ENCODE measurements at places on chromosomes 6 and 20.

GRCh38 chr6:151652325-151652724 lies 155.2 kb upstream of the ESR1 start:
- DNase-seq, result no peak

- DNase-seq, result no peak
These were observed 63.7 kb downstream of the PHACTR2 start for GRCh38 chr6:143741480-143741879.

DNA sequence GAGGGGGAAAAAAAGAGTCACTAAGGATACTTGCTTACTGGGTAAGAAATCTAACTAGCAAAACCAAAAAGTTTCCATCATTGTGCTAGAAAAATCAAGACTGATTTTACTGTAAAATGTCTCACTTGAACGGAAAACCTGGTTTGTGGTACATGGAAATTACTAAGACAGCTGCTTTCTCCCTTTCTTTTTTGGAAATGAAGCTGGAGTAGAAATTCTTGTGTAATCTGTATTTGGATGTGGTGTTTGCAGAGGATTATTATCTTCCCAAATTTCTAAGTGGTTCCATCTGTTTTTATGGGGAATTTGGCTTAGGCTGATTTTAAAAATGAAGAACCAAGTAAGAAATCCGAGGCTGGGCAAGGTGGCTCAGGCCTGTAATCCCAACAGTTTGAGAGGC lies 20.4 kb downstream of the EPB41L2 start:
- DNase-seq, result no peak

GRCh38 chr20:59645761-59646171 lies 41.4 kb downstream of the PHACTR3 start:
- no peak for DNase-seq

DNA sequence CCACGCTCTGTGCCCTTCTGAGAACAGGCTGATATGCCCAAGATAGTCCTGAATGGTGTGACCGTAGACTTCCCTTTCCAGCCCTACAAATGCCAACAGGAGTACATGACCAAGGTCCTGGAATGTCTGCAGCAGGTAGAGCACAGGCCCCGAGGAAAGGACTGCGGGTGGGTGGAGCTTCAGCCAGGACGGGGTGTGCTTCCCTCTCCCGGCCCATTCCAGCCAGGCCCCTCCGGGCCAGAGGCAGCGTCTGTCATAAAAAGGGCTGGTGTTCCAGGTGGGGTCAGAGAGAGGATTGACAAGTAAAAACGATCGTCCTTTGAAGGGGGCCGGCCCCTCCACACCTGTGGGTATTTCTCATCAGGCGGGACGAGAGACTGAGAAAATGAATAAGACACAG lies 1.3 kb downstream of the RTEL1 start:
- no peak for DNase-seq

DNA sequence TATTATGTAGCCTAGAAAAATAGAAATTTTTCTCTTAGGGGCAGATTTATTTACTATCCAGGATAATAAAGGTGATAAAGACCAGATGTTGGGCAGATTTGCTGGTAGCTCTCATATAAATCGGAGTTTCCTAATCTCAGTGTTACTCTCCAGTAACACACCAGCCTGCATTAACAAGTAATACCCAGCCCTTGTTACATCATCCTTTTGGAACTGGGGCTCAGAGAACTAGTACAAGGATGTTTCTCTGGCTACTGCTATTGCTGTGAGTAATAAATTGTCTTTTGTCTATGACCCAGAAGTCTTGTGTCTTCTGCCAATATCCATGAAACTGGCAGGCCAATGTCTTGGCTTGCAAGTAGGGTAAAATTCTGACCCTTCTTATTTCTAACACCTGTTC lies 16.8 kb downstream of the TPD52L1 start:
- DNase-seq, result no peak

DNA sequence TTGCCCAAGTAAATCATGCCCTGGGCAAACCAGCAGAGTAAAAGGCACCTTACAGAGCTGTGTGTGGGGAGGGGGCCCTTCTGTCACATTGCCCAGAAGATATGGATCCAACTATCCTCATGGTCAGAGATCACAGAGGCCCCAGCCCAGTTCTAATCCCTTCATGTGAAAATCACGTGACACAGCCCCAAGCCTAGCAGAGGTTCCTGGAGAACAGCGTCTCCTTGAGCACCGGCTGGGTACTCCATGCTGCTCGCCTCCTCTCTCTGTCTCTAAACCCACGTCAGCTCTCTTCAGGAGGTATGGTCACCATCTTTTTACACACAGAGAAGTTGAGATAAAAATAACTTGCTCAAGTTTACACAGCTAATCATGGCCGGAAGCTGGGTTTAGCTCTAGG lies 230.2 kb downstream of the ANKRD60 start:
- DNase-seq, result no peak

GRCh38 chr20:32792316-32792715 lies 27.4 kb upstream of the MAPRE1 start:
- peak; percentile 22 for DNase-seq

GRCh38 chr6:141744971-141745370 lies 387.8 kb upstream of the GJE1 start:
- DNase-seq, result no peak

GRCh38 chr6:139323511-139324300 lies 31.9 kb upstream of the TXLNB start:
- DNase-seq, result peak; percentile 88

DNA sequence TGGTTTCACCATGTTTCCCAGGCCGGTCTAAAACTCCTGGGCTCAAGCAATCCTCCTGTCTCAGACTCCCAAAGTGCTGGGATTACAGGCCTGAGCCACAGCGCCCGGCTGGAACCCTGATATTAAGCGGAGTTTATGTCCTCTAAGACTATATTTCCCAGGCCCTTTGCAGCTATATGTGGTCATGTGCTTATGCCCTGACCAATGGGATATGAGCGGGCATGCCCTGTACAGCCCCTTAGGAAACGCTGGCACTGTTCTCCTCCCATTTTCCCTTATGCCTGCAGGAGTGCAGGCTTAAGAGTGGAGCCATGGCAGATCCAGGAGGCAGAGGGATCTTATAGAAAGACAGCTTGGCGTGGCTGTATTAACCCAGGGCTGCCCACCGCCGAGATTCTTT lies 29.9 kb downstream of the RSPO4 start:
- DNase-seq, result no peak

DNA sequence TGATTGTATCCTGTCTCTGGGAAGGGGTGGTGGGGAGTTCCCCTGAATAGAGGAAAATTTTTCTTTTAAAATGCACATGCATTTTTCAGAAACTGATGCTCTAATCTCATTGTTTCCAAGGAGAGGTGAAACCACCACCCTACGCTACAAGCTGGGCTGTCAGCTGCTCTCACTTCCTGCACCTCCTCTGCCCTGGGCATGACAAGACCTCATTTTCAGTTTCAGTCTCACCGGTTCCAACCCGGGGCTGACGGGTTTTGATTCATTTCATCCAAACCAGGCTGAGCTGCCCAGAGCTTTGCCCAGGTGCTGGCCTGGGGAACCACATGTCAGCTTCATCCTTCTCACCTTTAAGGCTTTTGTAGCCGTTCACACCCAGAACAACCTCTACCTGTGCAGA lies 99.7 kb downstream of the EYA2 start:
- peak; percentile 23 for DNase-seq

GRCh38 chr6:68473433-68474210 lies 161.5 kb upstream of the ADGRB3 start:
- no peak for DNase-seq

GRCh38 chr20:38441916-38442315 lies 6.8 kb upstream of the SNHG17 start:
- no peak for DNase-seq

DNA sequence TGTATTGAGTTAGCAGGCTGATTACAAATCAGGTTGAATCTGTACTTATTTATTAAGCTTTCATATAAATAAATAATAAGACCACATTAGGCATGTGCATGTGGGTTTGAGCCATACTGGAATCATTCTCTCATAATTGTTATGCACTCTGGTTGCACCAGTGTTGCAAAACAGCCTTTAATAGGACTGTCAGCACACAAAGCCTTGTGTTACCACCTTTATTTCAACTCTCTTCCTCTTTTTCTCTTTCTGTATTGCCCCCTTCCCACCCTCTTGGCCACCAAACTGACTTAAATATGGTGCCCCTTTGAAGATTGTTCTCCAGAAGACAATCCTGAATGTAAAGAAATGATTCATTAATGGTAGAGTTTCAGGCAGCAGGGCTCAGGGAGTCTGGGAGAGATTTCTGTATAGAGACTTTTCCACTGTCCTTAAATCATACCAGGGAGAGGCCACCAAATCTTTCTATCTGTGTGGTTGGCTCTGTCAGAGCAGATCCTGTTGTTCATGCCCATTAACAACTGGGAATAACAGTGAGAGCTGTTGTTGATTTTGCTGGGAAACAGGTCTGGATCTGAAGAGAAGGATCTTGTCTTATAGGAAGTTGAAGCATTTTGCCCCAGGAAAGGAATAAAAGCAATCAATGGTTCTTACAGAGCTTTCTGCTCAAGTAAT lies 131.6 kb upstream of the SOX4 start:
- no peak for DNase-seq

GRCh38 chr6:63565058-63565726 lies 7.1 kb upstream of the LOC128125822 start:
- DNase-seq, result no peak

- no peak for DNase-seq
These were observed 35.7 kb upstream of the VEGFA start for GRCh38 chr6:43734294-43734665.

DNA sequence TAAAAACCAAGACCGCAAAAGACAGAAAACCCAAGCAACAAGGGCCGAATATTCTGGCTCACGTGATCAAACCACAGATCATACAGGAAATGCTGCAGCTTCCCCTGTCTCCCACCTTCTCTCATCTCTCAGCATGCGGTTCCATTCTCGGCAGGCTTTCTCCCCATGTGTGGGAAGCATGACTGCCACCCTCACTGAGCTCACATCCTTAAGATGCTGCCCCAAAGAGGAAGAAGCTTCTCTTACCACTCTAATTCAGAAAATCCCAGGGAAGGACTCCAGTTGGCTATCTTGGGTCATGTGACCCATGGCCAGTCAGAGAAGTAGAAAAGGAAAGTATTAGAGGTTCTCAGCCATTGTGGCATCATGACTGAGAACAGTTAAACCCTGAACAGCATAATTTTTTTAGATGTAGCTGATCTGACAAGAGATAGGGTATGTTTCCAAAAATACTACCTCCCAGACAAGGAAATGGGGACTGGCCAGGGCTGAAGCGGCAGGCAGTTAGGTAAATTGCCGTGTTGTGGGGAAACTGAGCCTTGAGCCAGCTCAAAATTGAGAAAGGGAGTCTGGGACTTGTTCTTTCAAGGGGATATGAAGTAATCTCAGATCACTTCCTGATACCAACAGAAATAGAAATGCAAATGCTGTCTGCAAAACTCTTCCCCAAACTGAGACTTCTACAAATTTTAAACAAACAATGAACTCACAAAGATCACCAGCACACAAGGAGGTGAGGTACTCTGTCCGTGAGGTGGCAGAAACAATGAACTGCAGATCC lies 37.1 kb upstream of the GRM4 start:
- DNase-seq, result peak; percentile 83

- DNase-seq, result no peak
These were observed 37.9 kb downstream of the ATXN1 start for GRCh38 chr6:16723402-16723801.

GRCh38 chr6:38004908-38005307 lies 185.4 kb downstream of the ZFAND3 start:
- no peak for DNase-seq

DNA sequence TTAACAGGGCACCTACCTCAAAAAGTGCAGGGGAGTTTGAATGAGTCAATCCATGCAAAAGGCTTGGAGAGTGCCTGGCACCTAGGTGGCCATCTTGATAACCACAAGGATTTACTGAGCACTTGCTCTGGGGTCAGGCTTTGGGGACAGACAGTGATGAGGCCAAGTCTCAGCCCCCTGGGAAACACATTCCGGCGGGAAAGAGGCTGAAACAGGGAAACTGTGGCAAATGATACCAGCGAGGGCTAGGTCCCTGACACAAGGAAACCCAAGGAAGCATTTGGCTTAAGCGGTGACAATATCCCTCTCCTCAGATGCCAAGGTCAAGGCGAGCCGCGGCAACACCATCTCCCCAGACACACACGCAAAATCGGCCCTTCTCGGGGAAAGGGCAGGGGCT lies 527 bp upstream of the DOK5 start:
- no peak for DNase-seq

- DNase-seq, result no peak
These were observed 39.2 kb upstream of the PIM1 start for GRCh38 chr6:37130704-37131103.

DNA sequence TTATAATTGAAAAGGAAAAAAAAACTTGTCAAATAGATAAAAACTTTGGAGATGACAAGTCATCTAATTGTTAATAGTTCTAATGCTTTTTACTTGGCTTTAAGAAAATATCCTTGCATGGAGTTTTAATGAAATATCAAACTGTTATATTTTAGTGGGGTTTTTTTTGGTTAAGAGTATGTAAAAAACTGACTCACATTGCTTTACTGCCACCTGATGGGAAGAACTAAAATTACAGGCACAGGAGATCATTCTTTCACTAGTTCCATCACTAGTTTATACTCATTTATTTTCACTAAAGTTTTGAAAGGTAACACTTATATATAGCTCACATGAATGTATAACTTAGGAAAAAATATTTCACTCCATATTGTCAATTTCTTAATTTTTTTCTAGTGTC lies 309.1 kb downstream of the LMBRD1 start:
- no peak for DNase-seq

GRCh38 chr6:91196729-91197128 lies 609.9 kb upstream of the MAP3K7 start:
- no peak for DNase-seq

- DNase-seq, result no peak
These were observed 273.3 kb downstream of the FARS2 start for GRCh38 chr6:5534643-5535042.

DNA sequence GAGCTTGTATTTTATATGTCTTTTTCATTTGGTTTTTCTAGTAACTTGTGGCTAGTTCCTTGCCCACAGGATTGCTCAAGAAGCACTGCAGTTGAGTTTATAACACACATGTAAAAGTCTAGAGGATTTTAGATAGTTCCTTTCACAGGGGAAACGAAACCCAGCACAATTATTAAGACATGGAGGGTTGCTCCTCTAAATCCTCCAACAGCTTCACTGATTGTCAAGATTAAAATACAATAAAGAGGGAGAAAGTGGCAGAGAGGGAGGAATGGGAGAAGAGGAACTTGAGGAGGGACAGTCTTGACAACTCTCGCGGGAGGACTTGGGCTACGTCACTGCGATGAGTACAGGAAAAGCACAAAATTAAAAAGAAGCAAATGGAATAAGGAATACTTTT lies 9.7 kb upstream of the TBC1D7 start:
- DNase-seq, result no peak
